Liver (tissue), 10 donors: ENCODE measurements at places on chromosomes 1 and 21. TPM values are rescaled to one million over a fixed set of nuclear protein-coding genes. Genes with fewer than 3 reads are reported as not detected.

DNA sequence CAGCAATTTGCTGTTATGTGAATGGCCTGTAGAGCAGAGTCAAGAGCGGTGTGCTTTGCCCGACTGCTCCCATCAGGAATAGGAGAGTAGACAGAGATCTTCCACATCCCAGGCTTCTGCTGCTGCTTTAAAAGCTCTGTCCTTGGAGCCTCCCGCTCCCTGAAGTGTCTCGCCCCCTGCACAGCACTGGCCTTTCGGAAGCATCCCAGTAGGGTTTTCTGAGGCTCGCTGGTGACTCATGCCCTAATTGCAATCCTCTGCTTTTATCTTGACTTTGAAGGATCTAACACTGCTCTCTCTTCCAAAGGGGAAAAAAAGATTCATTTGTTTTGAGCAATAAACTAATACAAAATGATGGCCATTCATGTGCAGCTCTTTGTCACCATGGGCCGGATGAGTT lies 13.3 kb upstream of the CD101 start:
- no peak for DNase-seq

GRCh38 chr1:1922956-1923833 lies 4.1 kb upstream of the TMEM52 start:
- DNase-seq, result no peak

- DNase-seq, result no peak
These were observed 108.0 kb downstream of the ENAH start for GRCh38 chr1:225544924-225545323.

DNA sequence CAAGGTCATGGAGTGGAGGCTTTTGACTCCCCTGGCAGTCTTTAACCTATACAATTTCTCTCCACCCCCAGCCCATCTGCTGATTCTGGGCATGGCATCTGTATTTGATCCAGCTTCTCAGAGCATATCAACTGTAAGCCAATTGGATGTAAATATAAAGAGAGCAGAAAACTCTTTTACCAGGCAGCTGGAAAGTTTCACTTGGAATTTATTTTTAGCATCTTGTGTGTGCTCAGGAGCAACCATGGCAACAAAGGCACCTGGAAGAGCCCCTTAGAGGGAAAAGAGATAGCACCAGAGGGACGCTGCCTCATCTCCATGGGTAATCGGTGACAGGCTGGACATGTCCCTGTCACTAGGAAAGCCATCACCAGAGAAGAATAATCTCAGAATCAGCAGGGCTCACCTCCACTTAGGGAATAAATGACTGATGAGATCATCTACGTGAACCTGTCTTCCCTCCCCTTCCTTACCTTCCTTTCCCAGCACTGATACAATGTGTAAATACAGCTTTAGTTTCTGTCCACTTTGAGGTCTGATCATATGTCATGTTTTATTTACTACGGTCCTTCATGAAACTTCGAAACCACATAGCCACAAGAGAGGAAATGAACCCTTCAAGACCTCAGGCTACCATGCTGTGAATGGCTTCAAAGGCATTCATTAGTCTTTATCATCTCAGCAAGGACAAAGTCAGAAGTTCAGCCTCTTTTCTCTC lies 25.3 kb upstream of the SIPA1L2 start:
- no peak for DNase-seq

DNA sequence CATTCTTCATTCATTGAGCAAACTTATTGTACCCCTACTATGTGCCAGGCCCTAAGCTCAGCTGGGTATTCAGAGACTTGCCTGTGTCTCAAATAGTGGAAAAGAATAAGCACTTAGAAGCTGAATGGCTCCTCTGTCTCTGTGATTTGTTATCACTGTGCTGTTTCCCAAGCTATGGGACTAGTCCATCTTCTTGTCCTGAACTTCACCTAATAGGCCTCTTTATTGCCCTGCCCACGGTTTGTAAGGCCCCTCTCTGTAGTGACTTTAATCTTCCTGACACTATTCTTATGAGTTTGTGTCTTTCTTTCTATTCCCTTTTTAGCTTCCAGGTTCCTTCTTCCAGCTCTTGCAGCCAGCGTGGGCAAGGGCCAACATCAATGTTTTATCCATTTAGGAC lies 85.4 kb upstream of the LPGAT1 start:
- no peak for DNase-seq

DNA sequence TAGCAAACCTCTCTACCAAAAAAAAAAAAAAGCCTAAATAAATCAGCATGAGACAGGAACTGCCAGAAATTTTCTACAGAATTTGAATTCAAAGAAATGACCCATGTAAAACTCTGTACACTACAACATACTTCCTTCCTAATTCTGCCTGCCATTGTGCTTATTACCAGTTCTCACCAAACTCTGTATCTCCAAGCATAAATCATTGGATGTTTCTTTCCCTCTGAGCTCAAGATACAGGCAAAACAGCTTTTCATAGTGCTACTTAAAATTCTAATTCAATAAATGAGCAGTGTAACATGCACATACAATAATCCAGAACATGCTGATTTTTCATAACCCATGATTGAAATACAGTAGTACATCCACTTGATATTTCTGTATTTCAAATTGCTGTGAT lies 87.0 kb downstream of the EIF4G3 start:
- no peak for DNase-seq

DNA sequence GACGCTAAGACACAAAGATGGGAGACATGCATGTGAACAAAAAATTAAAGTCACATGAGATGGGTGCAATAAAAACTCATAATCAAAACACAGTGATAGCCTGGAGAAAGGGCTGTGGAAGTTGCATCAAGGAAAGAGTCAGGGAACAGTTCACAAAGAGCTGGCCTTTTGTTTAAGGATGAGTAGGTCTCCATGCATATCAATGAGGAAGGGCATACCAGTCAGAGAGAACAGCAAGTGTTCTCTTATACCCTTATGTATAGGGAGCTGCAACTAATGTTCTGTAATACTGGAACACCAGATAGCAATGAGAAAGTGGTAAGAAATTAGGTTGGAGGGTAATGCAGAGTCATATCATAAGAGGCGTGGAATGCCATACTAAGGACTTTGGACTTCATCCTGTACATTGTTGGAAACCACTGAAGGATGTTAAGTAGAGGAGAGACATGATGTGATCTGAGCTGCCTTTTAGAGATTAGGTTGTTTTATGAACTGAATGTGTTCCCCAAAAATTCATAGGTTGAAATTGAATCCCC lies 46.7 kb upstream of the SAMD13 start:
- no peak for DNase-seq

DNA sequence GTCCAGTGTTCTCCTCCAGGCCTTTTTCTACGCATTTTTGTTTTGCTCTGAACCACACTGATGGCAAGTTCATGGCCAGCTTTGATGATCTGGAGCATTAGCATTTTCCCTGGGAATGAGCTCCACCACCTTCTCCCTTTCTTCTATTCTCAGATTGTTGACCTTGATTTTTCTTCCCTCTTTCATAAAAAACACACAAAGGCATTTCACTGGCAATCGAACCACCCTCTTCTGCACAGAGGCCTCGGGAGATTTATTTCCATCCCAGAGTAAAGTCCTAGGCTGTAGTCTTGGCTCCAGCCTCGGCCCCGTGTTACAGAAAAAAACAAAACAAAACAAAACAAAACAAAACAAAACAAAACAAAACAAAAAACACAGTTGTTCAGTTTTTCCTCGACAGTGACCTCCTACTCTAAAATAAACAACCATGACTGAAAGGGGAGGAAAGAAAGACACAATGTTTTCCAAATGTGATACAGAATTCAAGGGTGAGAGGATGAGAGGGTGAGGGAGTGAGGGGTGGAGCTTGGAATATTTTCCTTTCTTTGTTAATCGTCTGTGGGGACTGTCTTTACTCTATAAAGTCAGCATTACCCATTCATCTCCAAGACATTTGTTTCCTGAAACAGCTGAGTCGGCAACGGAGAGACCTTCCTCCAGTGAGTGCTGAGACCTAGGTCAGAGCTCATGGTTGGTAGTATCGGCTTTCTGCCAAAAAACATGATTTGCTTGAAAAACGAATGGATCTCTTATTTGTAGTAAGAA lies 29.8 kb upstream of the RNF186 start:
- no peak for DNase-seq

GRCh38 chr21:45600248-45600647 lies 43.3 kb upstream of the PCBP3 start:
- no peak for DNase-seq

DNA sequence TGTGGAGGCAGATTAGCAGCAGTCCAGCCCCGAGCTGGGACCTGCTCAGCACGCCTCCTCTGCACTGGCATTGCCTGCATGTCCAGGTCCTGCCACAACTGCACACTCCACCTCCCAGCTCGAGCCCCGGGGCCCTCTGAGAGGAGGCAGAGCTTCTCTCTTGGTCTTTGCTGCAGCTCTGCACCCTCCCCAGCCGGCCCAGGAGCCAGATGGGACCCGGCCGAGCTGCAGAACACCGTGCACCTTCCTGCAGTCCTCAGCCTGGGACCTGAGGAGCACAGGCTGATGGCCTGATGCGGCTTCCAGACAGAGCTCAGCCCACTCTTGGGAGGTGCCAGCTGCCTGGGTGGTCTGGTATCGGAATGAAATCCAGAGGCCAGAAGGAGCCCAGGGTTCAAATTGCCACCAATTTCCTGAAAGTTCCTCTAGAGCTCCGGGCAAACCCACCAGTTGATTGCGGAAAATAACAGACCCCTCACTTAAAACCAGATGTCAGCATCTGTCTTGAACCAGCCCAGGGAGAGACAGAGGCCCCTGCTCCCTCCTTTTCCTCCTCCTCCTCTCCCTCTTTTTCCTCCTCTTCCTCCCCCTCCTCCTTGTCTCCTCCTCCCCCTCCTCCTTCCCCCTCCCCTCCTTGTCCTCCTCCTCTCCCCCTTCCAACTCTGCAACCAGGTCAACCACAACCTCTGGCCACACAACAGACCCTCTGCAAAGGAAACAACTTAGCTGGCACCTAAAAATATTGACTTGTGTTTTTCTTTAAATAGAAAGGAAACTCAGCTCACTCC lies 10.6 kb upstream of the SPSB1 start:
- DNase-seq, result no peak

DNA sequence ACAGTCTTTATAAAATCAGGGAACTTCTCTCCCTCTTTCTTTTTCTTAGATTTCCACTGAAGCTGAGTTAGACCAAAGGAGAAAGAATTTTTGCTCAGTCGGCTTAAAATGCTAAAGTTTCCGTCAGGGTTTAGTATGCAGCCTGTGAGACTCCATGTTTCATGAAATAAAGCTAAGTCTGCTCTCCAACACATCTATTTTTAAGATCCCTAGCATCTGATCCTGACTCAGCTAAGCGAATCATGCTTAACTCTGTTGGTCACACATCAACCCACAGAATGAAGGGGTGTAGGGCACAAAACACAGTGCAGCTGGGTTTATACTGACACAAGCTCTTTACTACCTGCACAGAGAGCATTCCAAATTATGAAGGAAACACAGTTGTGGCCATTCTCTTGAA lies 102.4 kb upstream of the ZNF281 start:
- no peak for DNase-seq

DNA sequence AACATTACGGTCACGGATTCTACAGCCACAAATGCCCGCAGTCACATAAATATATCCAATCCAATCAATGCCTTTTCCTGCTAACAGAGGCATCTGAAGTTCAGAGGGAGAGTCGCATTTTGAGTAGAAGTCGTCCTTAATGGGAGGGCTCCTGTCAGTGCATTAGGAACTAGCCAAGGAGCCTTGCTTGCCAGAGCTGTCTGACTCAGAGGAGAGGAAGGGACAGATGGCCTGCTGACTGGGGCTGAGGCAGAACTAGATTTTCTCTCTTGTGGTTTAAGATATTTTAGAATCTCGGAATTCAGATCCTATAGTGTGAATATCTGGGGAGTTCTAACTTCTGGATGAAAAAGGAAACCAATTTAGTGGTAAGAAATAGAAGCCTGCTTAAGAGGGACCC lies 10.6 kb downstream of the XKR8 start:
- DNase-seq, result no peak

- no peak for DNase-seq
These were observed 29.5 kb upstream of the DPT start for GRCh38 chr1:168758503-168758902.

- no peak for DNase-seq
These were observed 212.6 kb downstream of the KCTD3 start for GRCh38 chr1:215779729-215780128.

DNA sequence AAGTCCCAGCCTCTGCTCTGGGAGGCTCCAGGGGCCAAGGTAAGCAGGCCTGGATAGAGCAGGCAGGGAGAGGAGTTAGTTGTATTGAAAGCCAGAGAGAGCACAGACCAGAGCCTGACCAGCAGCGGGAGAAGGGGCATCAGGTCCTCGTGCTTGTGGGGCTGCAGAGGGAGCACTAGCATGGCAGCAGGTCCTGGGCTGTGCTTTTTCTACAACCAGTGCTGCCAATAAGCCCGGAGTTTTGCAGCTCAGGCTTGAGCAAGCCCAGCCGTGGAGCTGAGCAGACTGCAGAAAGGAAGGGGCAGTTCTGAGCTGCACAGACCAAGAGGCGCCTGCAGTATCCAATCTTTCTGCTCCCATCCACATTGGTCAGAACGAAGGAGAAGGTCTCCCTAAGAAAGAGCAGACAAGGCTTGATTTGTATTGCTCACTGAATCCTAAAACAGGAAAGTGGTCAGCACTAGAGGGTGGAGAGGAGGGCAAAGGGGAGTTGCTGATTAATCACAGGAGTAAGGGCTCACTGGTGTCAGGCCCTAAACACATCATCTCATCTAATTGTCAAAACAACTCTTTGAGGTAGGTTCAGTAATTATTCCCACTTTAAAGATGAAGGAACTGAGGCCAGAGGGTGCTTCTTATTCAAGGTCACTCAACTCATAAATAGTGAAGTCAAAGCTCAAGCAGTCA lies 2.7 kb downstream of the DENND2D start:
- no peak for DNase-seq

- DNase-seq, result no peak
These were observed 79.7 kb upstream of the EFHD2 start for GRCh38 chr1:15330028-15330427.

DNA sequence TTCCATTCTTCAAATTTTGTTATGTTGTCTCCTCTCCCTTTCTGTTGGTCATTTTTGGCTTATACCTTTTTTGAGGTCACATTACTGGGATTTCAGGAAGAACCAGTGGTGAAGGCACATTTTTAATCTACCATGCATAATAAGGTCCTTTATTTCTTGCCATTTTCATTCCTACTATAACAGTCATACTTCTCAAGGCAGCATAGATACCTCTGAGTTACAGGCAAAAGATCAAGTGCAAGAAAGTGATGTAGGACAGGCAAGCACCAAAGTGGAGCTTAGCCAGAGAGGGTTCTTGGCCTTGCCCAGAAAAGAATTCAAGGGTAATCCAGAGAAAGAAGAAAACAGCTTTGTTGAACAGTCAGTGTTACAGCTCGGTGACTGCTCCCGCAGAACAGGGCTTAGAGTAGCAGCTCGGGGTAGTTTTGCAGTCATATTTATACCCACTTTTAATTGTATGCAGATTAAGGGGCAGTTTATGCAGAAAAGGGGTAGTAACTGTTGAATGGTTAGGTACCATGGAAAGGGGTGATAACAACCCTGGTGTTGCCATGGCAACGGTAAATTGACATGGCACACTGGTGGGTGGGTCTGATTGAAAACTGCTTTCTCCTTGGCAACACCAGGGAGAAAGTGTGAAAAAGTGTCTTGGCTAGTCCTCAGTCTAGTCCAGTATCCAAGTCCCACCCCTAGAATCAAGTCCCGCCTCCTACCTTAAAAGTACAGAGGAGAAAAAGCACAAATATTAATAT lies 39.6 kb upstream of the DOCK7 start:
- DNase-seq, result no peak

GRCh38 chr1:89546082-89546889 lies 21.7 kb downstream of the LRRC8B start:
- DNase-seq, result no peak

GRCh38 chr1:15932612-15933011 lies 43.3 kb downstream of the ZBTB17 start:
- DNase-seq, result no peak

Gene FMN2
- not detected for total RNA-seq

Gene ALG14
- 2.3 TPM for total RNA-seq

Gene ASCL5
- total RNA-seq, result not detected

Gene AGO1
- total RNA-seq, result 6.8 TPM

Gene TMEM200B
- total RNA-seq, result 4.5 TPM

Gene CYP4A22
- 66.9 TPM for total RNA-seq

Gene RHOU
- total RNA-seq, result 12.0 TPM
